ENCODE measurements at places on chromosomes 4 and X.

- no peak for DNase-seq
Observed at GRCh38 chr4:1508161-1509160, 102.2 kb upstream of the NKX1-1 start.

GRCh38 chrX:10071451-10072144 lies 85.2 kb upstream of the CLCN4 start:
- DNase-seq, result no peak

GRCh38 chrX:41031256-41031967 lies 53.8 kb upstream of the USP9X start:
- no peak for DNase-seq

- no peak for DNase-seq
Observed at GRCh38 chr4:3215256-3215655, 33.7 kb upstream of the MSANTD1 start.

GRCh38 chr4:65383589-65384305 lies 286.5 kb downstream of the EPHA5 start:
- DNase-seq, result peak; percentile 24

GRCh38 chr4:6742989-6743388 lies 27.0 kb downstream of the BLOC1S4 start:
- DNase-seq, result no peak

DNA sequence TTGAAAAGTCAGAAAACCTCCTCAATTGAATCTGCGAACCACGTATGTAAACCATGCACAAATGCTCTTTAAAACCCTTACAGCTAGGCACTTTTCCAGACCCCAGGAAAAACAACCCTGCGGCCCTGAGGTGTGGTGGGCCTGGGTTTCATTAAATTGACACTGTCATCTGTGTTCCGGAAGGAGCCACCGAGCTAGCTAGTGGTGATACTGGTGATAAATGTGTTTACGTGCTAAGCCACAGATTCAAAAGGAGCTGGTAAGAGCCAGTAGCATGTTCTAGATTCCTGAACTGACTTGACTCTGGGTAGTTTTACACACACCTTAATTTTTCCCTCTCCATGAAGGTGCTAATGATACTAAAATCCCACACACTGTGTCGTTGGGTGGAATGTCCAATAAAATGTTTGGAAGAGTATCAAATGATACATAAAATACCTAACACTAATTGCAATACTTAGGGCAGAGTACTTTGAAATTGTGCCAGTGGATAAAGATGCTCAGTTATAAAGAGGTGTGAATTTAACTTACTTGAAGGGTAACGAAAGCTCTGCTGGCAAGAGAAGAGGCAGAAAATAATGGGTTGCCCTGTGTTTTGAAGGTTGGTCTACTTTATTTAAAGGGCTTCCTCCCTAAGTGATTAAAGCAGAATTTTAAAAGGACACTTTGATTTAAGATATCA lies 8.5 kb downstream of the SMS start:
- DNase-seq, result no peak

- DNase-seq, result peak; percentile 91
Observed at GRCh38 chr4:16721613-16722291, 176.7 kb downstream of the LDB2 start.
